ENCODE measurements at places on chromosomes 16 and 17. TPM values are rescaled to one million over a fixed set of nuclear protein-coding genes. Genes with fewer than 3 reads are reported as not detected.

The MMP25 gene
- total RNA-seq = 5.4 TPM

GRCh38 chr17:69696650-69697049 is 282.2 kb downstream of the MAP2K6 start:
- no peak for DNase-seq

The SHISA9 gene
- total RNA-seq = 0.49 TPM

DNA sequence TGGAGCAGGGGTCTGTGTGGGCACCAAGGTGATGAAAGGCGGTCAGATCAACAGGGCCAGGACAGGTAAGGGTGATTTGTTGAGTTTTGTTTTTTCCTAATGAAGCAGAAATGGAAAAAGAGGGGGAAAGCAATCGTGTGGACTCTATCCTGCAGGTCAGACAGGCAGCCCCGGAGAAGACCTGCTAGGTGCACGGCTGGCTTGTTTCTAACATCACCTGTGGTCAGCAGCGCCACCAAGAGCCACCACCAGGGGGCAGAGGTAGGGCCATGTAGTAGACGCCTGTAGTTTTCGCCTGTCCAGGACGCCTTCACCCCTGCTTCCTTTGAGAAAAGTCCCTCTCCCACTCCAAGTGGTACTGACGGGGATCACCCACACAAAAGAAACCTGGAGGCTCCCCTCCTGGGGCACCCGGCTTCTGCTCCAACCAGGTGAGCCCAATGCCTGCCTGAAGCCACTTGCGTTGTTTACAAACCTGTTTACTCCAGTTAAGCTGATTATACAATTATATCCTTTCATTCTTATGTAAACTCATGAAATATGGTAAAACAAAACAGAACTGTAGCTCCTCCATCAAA is 54.2 kb upstream of the SEC14L1 start:
- peak; percentile 94 for DNase-seq

The CDK12 gene
- 63.0 TPM for total RNA-seq

The OR1F1 gene
- total RNA-seq = not detected

The CD68 gene
- total RNA-seq = 1.6 TPM

The DUXB gene
- total RNA-seq = not detected

DNA sequence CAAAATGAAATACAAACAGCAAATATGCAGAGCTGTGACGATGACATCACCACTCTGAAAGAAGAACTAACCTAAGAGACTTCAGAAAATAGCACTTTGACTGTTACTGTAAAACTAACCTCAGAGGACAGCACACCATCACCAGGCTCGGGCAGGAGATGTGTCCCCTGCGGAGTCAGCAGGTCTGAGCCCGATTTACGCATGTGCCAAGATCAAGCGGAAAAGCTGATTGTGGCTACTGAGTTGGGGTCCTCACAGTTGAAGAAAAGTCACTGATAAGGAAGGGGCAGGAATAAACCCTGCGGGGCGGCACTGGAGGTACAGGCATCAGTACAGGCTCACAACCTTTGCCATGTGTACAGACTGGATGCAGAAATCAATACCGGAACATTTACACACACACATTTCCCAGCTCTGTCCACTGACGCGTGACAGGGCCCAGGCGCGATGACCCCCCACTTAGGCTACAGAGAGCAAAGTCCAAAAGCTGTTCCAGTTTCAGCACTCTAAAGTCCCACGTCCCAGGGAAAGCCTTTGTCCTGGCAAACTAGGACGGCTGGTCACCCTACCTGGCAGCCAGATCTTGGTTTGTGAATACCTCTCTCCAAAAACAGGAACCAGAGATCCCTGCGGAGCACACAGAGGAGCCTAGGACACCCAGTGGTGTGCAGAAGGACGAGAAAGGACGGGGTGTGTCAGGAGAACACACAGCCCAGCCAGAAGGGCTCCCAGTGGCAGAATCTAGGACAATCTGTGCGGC is 21.5 kb downstream of the TRAP1 start:
- no peak for DNase-seq

DNA sequence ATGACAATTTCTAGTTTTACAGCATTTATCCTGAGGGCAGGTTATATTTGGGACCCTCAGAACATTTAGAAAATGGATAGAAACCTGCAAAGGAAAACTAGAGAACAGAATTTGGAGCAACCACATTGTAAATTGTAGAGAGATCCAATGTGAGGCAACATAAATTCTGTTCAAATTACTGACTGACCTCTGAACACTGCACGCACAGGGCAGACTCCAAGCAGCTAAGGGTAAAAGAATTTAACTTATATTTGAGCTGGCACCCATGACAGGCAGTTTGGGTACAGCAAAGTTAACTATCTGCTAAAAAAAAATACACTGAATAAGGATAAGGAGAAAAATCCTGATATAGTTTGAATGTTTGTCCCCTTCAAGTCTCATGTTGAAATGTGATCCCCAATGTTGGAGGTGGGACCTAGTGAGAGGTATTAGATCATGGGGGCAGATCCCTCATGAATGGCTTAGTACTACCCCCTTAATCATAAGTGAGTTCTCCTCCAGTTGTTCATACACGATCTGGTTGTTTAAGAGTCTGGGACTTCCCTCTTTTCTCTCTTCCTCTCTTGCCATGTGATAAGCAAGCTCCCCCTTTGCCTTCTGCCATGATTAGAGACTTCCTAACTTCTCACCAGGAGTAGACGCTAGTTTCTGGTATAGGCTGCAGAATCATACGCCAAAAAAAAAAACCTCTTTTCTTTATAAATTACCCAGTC is 75.7 kb downstream of the FBXL20 start:
- no peak for DNase-seq

The HOXB8 gene
- 0.15 TPM for total RNA-seq

- DNase-seq = no peak
These were observed 12.2 kb upstream of the CXCL16 start for GRCh38 chr17:4751932-4752331.

DNA sequence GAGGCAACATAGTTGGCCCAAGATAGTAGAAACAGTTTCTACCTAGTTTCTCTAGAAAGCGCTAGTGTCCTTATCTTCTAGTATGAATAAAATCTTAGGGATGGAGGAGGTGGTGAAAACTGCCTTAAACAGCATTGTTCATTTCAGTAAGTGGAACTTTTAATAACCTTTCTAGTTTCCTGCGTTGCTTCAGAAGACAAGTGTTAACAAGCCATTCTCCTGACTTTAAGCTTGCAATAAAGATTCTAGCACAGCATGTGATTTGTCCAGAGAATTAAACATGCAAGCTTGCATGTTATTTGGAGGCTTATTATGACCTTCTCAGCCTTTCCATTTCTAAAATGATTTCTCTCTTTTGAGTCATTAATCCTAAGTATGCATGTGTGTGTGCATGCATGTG is 72.3 kb downstream of the TANGO6 start:
- DNase-seq = no peak

- no peak for DNase-seq
These were observed 183.0 kb upstream of the FOXF1 start for GRCh38 chr16:86327321-86327720.

The KCNJ2 gene
- 29.4 TPM for total RNA-seq

The ST6GALNAC1 gene
- 0.77 TPM for total RNA-seq

DNA sequence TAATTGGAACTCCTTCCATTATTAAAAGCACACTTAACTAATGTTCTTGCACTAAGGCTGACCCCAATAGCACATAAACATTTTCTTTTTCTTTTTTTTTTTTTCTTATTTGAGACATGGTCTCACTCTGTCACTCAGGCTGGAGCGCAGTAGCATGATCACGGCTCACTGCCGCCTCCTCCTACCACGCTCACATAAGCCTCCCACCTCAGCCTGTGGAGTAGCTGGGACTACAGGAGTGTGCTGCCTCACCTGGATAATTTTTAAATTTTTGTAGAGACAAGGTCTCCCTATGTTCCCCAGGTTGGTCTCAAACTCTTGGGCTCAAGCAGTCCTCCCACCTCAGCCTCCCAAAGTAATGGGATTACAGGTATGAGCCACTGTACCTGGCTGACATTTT is 1.2 kb upstream of the ZNF652 start:
- no peak for DNase-seq

GRCh38 chr16:83878838-83879237 is 20.1 kb upstream of the MLYCD start:
- DNase-seq = no peak

The RSAD1 gene
- total RNA-seq = 25.9 TPM

GRCh38 chr17:78591263-78591671 is 14.1 kb upstream of the DNAH17 start:
- no peak for DNase-seq

The PRSS36 gene
- 0.74 TPM for total RNA-seq

The DOC2A gene
- 7.4 TPM for total RNA-seq

DNA sequence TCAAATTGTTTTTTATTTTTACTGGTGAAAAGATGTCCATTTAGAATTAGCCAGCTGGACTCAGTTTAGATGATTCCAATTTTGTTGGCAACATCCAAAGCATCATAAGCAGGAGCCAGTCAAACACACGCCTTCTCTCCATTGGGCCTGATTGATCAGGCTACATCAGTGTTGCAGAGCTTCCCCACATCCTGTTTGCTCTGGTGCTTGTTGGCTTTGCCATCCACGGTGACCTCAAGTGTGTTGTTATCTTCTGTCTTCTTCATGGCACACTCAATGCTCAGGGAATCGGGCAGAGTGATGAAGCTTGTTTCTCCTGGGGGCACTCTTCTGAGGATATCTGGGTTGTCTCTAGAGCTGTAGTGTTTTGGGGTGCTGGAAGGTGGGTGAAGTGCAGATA is 6.3 kb upstream of the NETO2 start:
- no peak for DNase-seq

- no peak for DNase-seq
These were observed 169.3 kb downstream of the CYB561 start for GRCh38 chr17:63276821-63277220.

The ABCC11 gene
- total RNA-seq = 0.72 TPM

The TNP2 gene
- total RNA-seq = not detected

DNA sequence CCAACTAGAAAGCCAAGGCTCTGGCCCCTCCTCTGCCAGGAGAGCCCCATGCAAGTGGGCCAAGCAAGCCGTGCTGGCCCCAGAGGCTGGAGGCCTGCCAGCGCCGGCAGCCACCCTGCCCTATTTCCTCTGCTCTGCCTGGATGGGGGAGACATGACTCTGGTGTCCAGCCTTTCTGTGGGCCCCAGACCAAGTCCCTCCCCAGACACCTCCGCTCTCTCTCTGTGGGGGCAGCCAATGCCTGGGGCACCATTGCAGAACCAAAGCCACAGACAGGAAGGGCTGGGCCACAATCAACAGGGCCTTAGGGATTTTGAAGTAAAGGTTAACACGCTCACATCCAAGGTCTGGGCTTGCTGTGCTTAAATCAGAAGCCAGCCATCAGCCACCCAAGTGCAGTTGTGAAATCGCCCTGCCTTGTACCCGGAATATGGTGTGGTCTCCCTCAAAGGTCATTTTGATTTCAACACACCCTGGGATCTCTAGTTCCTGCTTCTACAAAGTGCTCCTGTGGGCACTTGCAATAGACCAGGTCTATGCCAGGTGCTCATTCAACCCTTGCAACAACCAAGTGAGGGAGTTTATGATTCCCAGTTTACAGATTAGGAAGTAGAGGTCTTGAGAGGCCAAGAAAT is 63.5 kb upstream of the TEX2 start:
- no peak for DNase-seq

The TMEM186 gene
- total RNA-seq = 8.1 TPM

- no peak for DNase-seq
These were observed 38.8 kb downstream of the RPGRIP1L start for GRCh38 chr16:53664724-53665345.

The EPN3 gene
- total RNA-seq = 0.49 TPM

The EVPL gene
- total RNA-seq = not detected

- no peak for DNase-seq
These were observed 21.5 kb downstream of the GFOD2 start for GRCh38 chr16:67697422-67698185.

DNA sequence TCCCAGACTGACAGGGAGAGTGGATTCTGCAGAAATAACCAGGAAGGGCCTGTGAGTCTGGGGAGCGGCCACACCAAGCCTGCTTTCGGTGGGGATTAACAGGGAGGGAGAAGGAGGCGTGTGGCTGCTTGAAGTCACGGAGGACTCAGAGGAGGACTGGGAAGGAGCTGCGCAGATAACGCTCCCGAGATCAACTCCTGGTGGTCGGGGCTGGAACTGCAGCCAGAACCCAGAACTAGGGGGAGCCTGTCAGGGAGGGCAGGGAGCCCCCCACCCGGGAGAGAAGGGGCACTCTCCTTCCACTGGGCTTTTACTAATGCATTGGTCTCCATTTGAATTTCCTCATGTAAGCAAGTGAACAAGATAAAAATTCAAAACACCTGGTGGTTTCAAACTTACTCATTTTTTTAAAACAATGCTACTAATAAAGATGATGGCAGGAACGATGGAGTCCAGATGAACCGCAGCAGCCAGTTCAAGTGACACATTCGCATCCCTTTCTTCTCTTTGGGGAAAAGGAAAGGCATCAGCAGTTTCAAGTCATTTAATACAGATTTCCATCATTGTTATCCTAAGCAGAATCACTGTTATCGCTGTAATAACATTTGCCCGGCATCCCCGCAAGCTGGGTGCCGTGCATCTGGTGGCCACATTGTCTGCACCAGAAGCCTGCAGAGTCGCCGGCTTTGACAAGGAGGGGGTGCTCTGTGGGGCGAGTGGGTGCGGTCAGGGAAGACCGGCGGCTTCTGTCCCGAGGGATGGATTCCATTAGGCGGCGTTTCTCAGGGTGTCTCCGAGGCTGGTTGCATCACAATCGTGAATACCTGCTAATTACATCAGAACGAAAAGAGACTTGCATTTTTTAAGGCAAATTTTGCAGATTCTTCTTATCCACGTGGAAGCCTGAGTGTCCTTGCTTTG is 183.0 kb downstream of the FOXL1 start:
- peak; percentile 79 for DNase-seq

The GCGR gene
- total RNA-seq = not detected

DNA sequence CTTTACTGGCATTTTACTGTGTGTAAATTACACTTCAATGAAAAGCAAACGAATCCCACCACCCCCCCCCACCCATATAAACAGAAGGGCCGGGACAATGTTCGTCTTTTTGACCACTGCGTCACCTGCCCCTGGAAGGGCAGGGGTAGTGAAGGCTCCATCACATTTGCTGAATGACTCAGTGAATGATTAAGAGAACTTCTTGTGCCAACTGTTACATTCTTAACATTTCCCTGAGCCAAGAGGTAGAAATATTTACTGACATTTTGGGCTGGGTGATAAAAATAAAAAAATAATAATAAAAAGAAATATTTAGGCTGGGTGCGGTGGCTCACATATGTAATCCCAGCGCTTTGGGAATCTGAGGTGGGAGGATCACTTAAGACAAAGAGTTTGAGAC is 24.1 kb downstream of the C16orf96 start:
- DNase-seq = no peak

GRCh38 chr16:70708366-70709246 is 22.8 kb upstream of the MTSS2 start:
- DNase-seq = no peak

DNA sequence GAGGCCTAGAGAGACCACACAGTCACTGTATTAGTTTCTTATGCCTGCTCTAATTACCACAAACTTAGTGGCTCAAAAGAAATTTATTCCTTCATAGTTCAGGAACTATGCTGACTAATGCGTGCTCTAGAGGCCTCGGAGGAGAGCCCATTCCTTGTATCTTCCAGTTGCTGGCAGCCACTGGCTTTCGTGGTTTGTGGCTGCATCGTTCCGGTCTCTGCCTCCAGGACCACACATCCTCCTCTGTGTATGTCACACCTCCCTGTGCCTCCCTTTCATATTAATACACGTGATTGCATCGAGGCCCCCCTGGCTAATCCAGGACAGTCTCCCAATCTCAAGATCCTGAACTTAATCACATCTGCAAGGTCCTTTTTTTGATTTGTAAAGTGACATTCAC is 16.9 kb upstream of the MYLK3 start:
- no peak for DNase-seq

GRCh38 chr17:74325743-74326379 is at the start of gene KIF19:
Gene KIF19 (plus strand): TSS chr17:74326226. CDS start chr17:74326350, 124 bp downstream.
- peak; percentile 68 for DNase-seq
